ENCODE measurements at places on chromosomes 3 and 15. TPM values are rescaled to one million over a fixed set of nuclear protein-coding genes. Genes with fewer than 3 reads are reported as not detected.

The RGMA gene
- 25.3 TPM for total RNA-seq

The XCR1 gene
- 0.26 TPM for total RNA-seq

The COMMD2 gene
- 34.0 TPM for total RNA-seq

The C15orf39 gene
- 26.8 TPM for total RNA-seq

The AADACL2 gene
- total RNA-seq, result not detected

- no peaks in the 10 kb centered on the region for H3K36me3 ChIP-seq
- no peaks in the 10 kb centered on the region for H3K27me3 ChIP-seq
- no peak overlapping the region for H3K27ac ChIP-seq
- H3K4me3 ChIP-seq, result no peak overlapping the region
Observed at GRCh38 chr3:10416730-10417300, 88.6 kb downstream of the ATP2B2 start.

DNA sequence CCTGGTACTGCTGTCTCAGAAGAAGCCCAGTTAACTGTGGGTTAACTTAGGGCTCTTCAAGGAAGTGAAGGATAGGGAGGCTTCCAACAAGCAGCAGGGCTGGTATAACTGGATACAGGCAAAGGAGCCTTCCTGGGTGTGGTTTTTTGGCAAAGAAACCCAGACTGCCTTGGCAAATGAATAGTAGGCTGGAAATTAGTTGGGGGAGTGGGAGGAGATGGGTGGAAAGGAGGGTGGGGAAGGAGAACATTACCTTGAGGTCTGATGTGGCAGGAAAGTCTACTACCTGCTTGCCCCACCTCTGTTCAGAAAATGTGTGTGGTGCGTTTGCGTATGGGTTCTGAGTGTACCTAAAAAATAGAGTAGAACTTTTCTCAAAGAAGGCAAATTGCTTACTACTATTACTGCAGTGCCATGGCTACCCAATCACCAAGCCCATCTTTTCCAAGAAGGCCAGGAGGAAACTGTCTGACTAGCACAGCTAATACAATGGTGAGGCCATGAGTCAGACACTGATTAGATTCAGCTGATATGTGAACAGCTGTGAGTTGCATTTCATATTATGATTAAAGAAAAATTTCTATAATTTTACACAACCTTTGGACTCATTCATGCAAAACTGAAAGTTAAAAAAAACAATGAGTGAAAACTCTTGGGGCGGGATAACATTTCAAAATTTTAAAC is 55.2 kb downstream of the SPTSSB start:
- H3K27ac ChIP-seq, result no peak overlapping the region
- DNase-seq, result no peak
- no peaks in the 10 kb centered on the region for H3K36me3 ChIP-seq
- no peaks in the 10 kb centered on the region for H3K27me3 ChIP-seq
- H3K4me1 ChIP-seq, result no peaks in the 10 kb centered on the region

GRCh38 chr3:101865751-101866509 is 16.6 kb downstream of the NFKBIZ start:
- no peaks in the 10 kb centered on the region for H3K27me3 ChIP-seq
- no peak for DNase-seq
- no peak overlapping the region for H3K4me3 ChIP-seq
- H3K4me1 ChIP-seq, result no peaks in the 10 kb centered on the region

- no peaks in the 10 kb centered on the region for H3K36me3 ChIP-seq
- no peaks in the 10 kb centered on the region for H3K4me1 ChIP-seq
- H3K4me3 ChIP-seq, result no peak overlapping the region
- no peak overlapping the region for H3K27ac ChIP-seq
Observed at GRCh38 chr3:176583956-176584355, 613.3 kb downstream of the TBL1XR1 start.

DNA sequence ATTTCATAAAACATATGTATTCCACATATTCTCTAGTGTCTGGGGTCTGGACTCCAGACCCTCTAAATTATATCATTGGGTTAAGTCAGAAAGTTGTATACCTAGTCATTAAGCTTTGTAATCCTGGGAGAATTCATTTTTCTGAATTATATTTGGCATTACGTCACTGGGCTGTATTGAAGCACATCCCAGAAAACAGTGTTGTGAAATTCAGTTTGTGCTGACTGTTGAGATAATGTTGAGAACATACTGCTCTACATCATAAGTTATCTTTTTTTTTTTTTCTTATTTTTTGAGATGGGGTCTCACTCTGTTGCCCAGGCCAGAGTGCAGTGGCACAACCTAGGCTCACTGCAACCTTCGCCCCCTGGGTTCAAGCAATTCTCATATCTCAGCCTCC is 153.1 kb upstream of the STT3B start:
- no peak overlapping the region for H3K27ac ChIP-seq
- H3K4me3 ChIP-seq, result no peak overlapping the region
- H3K4me1 ChIP-seq, result no peaks in the 10 kb centered on the region
- no peaks in the 10 kb centered on the region for H3K36me3 ChIP-seq
- H3K27me3 ChIP-seq, result no peaks in the 10 kb centered on the region

- H3K27me3 ChIP-seq, result no peaks in the 10 kb centered on the region
- H3K36me3 ChIP-seq, result no peaks in the 10 kb centered on the region
- H3K4me1 ChIP-seq, result no peaks in the 10 kb centered on the region
- H3K27ac ChIP-seq, result no peak overlapping the region
- DNase-seq, result no peak
Observed at GRCh38 chr3:184683900-184684560, 27.8 kb downstream of the MAGEF1 start.

- no peak for DNase-seq
- H3K27ac ChIP-seq, result no peak overlapping the region
- no peak overlapping the region for H3K4me3 ChIP-seq
- peaks cover 4% of the 10 kb centered on the region for H3K36me3 ChIP-seq
- H3K27me3 ChIP-seq, result no peaks in the 10 kb centered on the region
Observed at GRCh38 chr3:185605566-185605965, 19.5 kb downstream of the SENP2 start.

DNA sequence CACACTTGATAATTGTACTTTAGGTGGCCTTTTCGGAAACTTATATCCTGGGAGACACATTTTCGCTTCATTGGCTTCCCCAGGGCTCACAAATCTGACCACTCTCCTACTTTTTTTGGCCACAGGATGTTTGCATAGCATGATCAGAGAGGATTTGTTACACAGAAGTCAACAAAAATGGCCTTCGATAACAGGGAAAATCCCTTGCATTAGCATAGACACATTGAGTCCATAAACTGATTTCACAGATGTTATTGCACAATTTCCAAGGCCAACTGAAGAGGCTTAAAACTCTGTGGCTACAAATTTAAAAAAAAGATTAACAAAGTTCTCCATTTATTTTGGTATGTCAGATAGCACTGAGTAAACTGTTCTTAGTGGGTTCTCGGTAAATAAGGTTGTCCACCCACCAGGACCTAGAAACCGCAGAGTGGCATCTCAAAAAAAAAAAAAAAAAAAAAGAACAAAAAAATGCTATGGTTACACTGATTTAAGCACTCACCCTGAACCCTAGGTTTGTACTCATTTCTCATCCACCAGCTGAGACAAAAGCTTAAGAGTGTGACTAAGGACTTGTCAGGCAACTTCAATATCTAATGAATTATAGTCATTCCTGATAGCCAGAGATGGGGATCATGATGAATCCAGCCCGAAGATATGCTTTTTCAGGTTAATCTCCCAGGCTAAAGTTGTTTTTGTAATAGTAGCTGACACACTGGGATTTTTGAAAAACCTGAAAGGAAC is 188.9 kb upstream of the SYNPR start:
- no peak overlapping the region for H3K4me3 ChIP-seq
- no peaks in the 10 kb centered on the region for H3K4me1 ChIP-seq
- DNase-seq, result no peak
- H3K27ac ChIP-seq, result no peak overlapping the region

GRCh38 chr3:11553436-11554235 is 90.1 kb downstream of the VGLL4 start:
- no peaks in the 10 kb centered on the region for H3K4me1 ChIP-seq
- H3K36me3 ChIP-seq, result no peaks in the 10 kb centered on the region
- DNase-seq, result peak; percentile 83
- no peaks in the 10 kb centered on the region for H3K27me3 ChIP-seq
- no peak overlapping the region for H3K4me3 ChIP-seq
- peak overlapping the region; percentile 96 for H3K27ac ChIP-seq

DNA sequence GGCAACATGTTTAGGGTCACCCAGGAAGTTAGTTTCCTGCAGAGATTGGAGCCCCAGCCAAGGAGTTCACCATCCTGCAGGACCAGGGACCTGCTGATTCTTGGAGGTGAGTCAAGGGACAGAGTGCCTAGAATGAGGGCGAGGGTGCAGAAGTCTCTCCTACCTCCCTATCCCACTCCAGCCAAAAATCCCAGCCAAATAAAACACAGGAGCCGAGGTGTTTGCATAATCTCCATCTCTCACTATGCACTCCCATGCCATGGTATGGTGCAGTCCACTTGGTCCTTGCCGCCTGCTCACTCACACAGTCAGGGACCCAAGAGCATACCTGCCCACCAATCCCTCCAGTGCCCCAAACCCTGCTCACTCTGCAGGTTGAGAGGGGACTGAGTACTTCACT is 294.2 kb downstream of the UACA start:
- no peaks in the 10 kb centered on the region for H3K4me1 ChIP-seq
- H3K27ac ChIP-seq, result no peak overlapping the region
- no peak overlapping the region for H3K4me3 ChIP-seq
- H3K27me3 ChIP-seq, result no peaks in the 10 kb centered on the region

DNA sequence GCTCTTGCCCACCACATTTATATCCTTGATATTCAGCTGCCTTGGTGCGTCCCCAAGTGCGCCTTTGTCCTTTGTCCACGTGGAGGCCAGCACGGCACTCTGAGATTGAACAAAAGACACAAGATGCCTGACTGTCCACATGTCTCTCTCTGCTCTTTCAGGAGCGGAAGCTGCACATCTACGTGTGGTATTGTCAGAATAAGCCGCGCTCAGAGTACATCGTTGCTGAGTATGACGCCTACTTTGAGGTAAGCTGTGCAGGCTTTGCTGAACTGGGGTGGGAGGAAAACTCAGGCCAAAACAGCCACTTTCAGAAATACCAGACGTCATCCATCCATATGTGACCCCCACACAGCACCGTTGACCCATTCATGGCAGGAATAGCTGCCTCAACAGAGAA is 72.0 kb upstream of the UMPS start:
- no peak overlapping the region for H3K27ac ChIP-seq
- DNase-seq, result no peak
- H3K4me1 ChIP-seq, result no peaks in the 10 kb centered on the region
- H3K4me3 ChIP-seq, result no peak overlapping the region
- H3K36me3 ChIP-seq, result peaks cover 28% of the 10 kb centered on the region
- H3K27me3 ChIP-seq, result no peaks in the 10 kb centered on the region

- DNase-seq, result no peak
- no peak overlapping the region for H3K27ac ChIP-seq
- no peaks in the 10 kb centered on the region for H3K36me3 ChIP-seq
- H3K4me1 ChIP-seq, result peaks cover 10% of the 10 kb centered on the region
- H3K4me3 ChIP-seq, result no peak overlapping the region
Observed at GRCh38 chr3:172138792-172139507, 99.6 kb downstream of the FNDC3B start.

DNA sequence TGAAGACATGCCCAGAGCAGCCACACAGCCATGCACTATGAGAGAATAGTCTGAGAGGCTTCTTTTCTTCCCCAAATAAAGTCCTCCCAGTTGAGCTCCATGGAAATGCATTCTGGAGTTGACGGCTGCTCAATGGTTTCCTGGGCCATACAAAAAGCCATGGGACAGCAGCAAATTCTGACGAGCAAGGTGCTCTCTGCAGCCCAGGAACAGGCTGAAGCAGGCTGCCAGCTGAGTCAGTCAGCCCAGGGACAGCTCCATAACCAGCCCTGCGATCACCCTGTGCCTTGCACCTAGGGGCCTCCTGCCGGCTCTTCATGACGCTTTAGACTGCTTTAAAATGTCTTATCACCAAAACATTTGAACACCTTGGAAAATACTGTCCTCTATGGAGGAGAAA is 256.3 kb upstream of the CHRNA7 start:
- DNase-seq, result no peak
- no peak overlapping the region for H3K27ac ChIP-seq
- H3K4me1 ChIP-seq, result no peaks in the 10 kb centered on the region
- H3K27me3 ChIP-seq, result no peaks in the 10 kb centered on the region

DNA sequence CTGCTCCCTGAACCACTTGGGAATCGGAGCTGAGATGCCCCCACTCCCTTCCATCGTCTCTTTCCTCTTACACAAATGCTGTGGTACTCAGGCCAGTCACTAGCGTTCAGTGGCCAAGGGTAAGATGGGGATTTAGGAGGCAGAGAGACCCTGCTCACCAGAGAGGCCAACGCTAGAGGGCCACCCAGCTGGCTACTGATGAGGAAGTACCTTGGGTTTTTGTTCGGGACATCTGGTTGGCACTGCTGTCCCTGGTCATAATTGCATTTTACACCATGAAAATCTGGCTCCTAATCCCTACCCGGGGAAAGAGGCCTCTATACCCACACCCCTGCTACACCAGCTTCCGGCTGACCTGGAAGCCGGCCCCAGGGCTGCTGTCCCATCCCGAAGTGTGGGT is 7.7 kb downstream of the MAP6D1 start:
- H3K27me3 ChIP-seq, result no peaks in the 10 kb centered on the region
- H3K27ac ChIP-seq, result no peak overlapping the region
- H3K4me1 ChIP-seq, result no peaks in the 10 kb centered on the region

GRCh38 chr15:70257573-70258248 is 160.0 kb upstream of the TLE3 start:
- H3K4me3 ChIP-seq, result no peak overlapping the region
- peak; percentile 84 for DNase-seq
- H3K36me3 ChIP-seq, result no peaks in the 10 kb centered on the region
- no peaks in the 10 kb centered on the region for H3K27me3 ChIP-seq

DNA sequence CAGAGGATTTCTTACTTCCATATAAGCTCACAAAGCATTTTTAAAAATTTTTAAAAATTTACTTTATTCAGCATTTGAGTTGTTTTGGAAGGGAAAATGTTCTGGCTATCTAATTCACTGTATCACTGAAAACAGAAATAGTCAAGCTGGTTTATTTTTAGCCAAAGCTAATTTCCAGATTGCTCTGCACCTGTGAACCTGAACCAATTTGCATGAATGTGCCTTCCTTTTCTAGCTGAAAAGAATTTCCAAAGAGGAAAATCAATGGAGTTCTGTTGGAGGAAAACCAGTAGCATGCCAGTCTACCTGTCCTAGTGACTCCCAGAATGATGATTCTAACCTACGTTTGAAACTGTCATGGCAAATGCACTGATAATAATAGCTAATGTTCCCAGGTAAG is 134.2 kb upstream of the LIPC start:
- H3K27me3 ChIP-seq, result no peaks in the 10 kb centered on the region
- no peak for DNase-seq
- H3K4me1 ChIP-seq, result no peaks in the 10 kb centered on the region
- H3K36me3 ChIP-seq, result no peaks in the 10 kb centered on the region
- H3K27ac ChIP-seq, result no peak overlapping the region

- H3K36me3 ChIP-seq, result no peaks in the 10 kb centered on the region
- no peak for DNase-seq
- H3K27ac ChIP-seq, result no peak overlapping the region
- no peak overlapping the region for H3K4me3 ChIP-seq
- H3K4me1 ChIP-seq, result no peaks in the 10 kb centered on the region
Observed at GRCh38 chr3:129379582-129380358, 48.7 kb downstream of the EFCAB12 start.

DNA sequence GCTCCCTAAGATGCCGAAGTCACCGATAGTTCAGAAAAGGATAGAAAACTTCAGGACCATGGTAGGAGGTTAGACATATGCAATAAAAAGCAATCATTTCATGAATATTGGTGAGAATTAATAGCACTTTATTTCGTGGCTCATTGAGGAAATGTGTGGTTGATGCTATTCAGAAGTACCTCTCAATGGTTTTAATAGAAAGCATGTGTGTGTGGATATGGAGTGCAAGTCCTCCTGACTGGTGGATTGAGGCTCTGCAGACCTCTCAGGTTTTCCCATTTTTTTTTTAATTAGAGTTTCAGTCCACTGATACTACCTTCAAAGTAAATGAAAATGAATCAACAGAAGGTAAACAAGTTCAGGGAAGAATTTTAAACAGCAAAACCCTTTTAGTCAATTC is 384.3 kb upstream of the RARB start:
- H3K36me3 ChIP-seq, result no peaks in the 10 kb centered on the region
- peaks cover 2% of the 10 kb centered on the region for H3K4me1 ChIP-seq
- no peak for DNase-seq
- H3K4me3 ChIP-seq, result no peak overlapping the region
- no peak overlapping the region for H3K27ac ChIP-seq
